ENCODE measurements at places on chromosomes 12 and 14.

GRCh38 chr12:228846-229200, 14.9 kb upstream of the SLC6A12 start:
- DNase-seq = no peak

- DNase-seq = no peak
These were observed 69.3 kb upstream of the KCNJ8 start for GRCh38 chr12:21843795-21844194.

- DNase-seq = no peak
These were observed 22.6 kb upstream of the LUM start for GRCh38 chr12:91133871-91134270.

DNA sequence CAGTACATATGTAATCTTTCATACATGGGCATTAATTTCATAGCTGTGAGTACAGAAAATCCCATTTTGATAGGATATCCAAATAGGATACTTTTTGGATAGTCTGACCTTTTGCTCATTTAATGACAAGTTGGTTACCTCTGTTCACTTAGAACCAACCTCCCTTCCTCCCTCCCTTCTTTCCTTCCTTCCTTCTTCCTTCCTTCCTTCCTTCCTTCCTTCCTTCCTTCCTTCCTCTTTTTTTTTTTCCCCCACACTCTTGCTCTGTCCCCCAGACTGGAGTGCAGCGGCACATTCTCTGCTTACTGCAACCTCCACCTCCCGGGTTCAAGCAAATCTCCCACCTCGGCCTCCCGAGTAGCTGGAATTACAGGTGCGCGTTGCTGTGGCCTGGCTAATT, 162.9 kb downstream of the FUT8 start:
- no peak for DNase-seq

- DNase-seq = no peak
These were observed 53.4 kb upstream of the PTHLH start for GRCh38 chr12:28025821-28026505.

DNA sequence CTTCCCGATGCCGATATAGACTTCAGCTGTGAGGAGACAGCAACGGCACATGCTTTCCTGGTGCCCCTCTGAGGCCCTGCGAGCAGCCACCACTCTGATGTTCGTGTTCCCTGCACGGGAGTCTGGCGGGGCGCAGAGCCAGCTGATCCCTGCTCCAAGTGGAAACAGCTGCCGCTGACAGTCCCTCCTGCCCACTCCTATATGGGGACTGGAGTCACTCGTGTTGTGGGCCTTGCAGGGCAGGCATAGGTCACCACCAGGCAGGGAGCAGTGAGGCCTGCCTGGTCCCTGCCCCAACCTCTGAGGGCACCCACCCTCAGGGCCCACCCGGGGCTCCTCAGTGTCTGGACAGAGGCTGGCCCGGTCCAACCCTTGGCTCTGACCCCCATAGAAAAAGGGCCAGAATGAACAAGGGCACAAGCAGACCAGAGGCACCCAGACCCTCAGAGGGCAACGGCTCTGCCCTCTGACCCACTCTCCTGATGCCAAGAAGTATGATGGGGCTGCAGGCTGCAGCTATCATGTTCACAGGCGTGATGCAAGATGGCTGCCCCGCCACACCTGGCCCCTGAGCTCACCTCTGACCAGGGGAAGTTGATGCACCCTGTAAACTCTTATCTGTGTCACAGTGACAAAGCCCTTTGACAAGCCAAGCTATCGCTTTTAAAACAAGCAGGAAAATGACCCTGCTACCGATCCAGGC, 181.6 kb downstream of the CALM1 start:
- DNase-seq = no peak

- no peak for DNase-seq
These were observed 176.5 kb downstream of the BMP4 start for GRCh38 chr14:53780051-53780555.

- no peak for DNase-seq
These were observed 211.7 kb downstream of the TMTC2 start for GRCh38 chr12:82898441-82898840.

GRCh38 chr14:22535126-22535525, 53.9 kb downstream of the DAD1 start:
- DNase-seq = no peak

GRCh38 chr14:81802341-81802740, 268.7 kb upstream of the SEL1L start:
- DNase-seq = no peak

GRCh38 chr12:33438025-33438772, 1.4 kb downstream of the SYT10 start:
- no peak for DNase-seq

- DNase-seq = no peak
These were observed 37.0 kb upstream of the BAZ1A start for GRCh38 chr14:34912182-34912581.

DNA sequence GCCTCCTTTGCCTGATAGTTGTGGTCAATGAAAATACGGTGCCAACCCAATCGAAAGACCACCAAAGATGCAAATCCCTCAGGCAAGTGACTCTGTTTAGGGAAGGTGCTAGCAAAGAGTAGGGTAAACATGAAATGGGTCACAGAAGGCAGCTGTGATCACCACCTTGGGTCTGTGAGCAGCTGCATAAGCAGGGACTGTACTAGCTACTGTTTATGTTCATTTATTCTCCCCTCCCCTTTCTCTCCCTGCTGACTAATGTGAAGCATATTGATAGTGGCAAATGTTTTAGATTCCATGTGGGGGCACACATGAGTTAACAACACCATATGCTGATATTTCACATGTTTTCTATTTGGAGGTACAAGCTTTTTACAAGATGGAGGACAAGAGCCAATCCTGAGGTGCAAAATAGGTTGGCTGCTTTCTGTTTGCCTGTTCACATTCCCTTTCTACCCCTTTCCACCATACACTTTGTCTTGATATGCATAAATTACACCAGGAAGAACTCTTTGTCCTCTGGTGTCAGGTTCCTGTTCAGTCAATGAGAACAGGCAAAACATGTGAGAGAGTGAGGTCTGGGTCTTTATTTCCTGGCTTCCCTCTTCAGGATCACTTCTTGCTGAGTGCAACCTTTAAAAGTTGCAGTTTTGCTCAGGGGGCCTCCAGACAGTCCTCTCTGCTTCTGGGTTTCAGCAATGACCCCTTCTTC, 71.1 kb downstream of the AVPR1A start:
- DNase-seq = no peak

DNA sequence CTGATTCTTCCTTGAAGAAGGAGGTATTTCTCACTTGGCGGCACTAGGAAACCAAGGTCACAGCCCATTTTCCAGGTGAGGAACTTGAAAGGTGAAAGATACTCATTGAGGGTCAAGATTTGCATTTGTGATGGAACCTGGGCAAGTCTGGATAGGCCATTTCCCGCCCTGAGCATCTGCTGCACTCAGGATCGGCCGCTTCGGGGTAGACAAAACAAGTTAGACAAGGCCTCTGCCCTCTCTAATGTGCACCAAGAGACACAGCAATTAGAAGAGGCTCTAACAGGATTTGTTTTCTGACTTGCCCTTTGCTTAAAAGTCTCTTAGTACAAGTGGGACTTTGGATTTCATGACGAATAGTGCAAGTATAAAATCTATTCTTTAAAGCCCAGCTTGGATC, 167.2 kb downstream of the KTN1 start:
- no peak for DNase-seq

DNA sequence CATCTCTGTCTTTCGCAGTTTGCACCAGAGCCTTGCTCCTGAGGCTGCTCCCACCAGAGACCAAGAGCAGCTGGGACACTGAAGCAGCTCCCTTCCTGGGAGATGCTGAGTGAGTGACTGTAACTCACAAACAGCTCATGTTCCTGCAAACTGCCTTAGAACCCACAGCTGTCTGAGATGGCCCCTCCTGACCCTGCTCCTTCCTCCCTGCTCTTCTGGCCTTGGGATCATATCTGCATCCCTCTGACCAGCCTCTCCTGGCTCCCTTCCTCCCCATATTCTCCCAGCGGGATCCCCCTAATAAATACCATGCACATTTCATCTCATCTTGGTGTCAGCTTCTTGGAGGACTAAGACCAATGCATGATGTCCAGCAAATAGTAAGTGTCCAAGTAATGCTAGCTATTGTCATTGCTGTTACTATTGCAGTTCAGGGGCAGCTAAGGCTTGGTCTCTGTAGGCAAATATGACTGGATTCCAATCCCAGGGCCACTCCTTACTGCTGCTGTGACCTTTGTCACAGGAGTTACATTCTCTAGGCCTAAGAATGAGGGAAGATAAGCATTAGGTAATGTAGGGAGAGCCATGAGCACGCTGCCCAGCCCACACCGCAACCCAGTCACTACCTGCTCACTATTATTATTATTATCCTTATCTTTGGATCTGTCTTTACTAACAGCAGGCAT, 47.9 kb downstream of the SYNE3 start:
- DNase-seq = no peak

- DNase-seq = no peak
These were observed 23.6 kb upstream of the TMEM260 start for GRCh38 chr14:56555921-56556570.

DNA sequence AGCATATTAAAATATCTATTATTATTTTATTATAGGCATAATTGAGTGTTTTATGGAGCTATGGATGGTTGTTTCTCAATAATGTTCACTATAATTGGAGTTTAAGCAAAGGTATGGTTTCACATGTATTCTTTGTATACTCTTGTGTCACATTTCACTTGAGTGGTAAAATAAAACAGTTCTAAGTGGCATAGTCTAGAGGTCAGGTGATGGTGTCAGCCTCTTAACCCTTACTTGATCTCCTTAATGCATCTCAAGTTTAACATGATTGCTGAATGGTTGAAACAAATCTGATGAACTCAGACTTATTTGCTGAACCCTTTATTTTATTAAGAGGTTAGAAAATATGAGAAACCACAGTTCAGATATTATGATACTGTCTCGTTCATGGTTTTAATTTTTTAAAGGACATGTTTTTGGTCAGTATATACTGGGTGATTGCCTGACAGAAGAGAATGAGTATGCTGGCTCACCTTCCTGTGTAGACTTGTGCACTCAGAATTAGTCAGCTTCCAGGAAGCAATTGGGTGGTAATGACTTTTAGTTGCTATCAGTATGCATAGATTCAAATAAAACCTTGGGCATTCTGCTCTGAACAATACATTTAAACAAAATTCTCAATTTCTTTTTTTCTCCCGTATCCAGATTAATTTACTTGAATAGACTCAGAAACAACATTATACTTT, 464.6 kb downstream of the PCNX1 start:
- no peak for DNase-seq

GRCh38 chr12:74415633-74416032, 122.0 kb upstream of the ATXN7L3B start:
- DNase-seq = no peak

All from activated CD8-positive, alpha-beta memory T cell treated with anti-CD3 and anti-CD28 coated beads for 4 hours (primary cell).